B cell (primary cell): ENCODE measurements at places on chromosomes 5 and 9. TPM values are rescaled to one million over a fixed set of nuclear protein-coding genes. Genes with fewer than 3 reads are reported as not detected.

The IL3 gene
- polyA plus RNA-seq = not detected in 2 replicates

The GMCL2 gene
- polyA plus RNA-seq = not detected in 2 replicates

The TAS2R1 gene
- not detected in 2 replicates for polyA plus RNA-seq

The PCDHB8 gene
- polyA plus RNA-seq = not detected in 2 replicates

The CDX1 gene
- not detected in 2 replicates for polyA plus RNA-seq

The FOXD4L6 gene
- polyA plus RNA-seq = not detected in 2 replicates

The DHFR gene
- polyA plus RNA-seq = 7.3 and 8.5 TPM in 2 replicates

The OR1J2 gene
- polyA plus RNA-seq = not detected in 2 replicates

The TMEM171 gene
- not detected in 2 replicates for polyA plus RNA-seq

The RRAGA gene
- polyA plus RNA-seq = 20.6 and 29.5 TPM in 2 replicates

The PALM2AKAP2 gene
- polyA plus RNA-seq = not detected in 2 replicates

The CDK7 gene
- 12.3 and 17.0 TPM in 2 replicates for polyA plus RNA-seq

The ANKRD34B gene
- polyA plus RNA-seq = not detected in 2 replicates

The DPYSL3 gene
- not detected in 2 replicates for polyA plus RNA-seq

The SPEF2 gene
- 0.31 and 1.4 TPM in 2 replicates for polyA plus RNA-seq

The LHFPL2 gene
- polyA plus RNA-seq = 3.8 and 4.7 TPM in 2 replicates

The NIM1K gene
- polyA plus RNA-seq = 0.13 and 0.33 TPM in 2 replicates

The GHR gene
- polyA plus RNA-seq = not detected in 2 replicates

The KLF4 gene
- 157 and 244 TPM in 2 replicates for polyA plus RNA-seq

The GZMA gene
- 1.0 and 1.4 TPM in 2 replicates for polyA plus RNA-seq

The NDFIP1 gene
- 8.3 and 10.6 TPM in 2 replicates for polyA plus RNA-seq

The C9orf50 gene
- not detected in 2 replicates for polyA plus RNA-seq

The LRRC70 gene
- polyA plus RNA-seq = 3.3 and 4.7 TPM in 2 replicates

The MEGF10 gene
- not detected in 2 replicates for polyA plus RNA-seq

The ZNF300 gene
- 3.6 and 4.3 TPM in 2 replicates for polyA plus RNA-seq

The TAF11L10 gene
- polyA plus RNA-seq = not detected in 2 replicates

The NPDC1 gene
- 0.19 and 3.0 TPM in 2 replicates for polyA plus RNA-seq

The BAAT gene
- 0.07 TPM in 1 of 2 replicates, not detected in the other for polyA plus RNA-seq

The SHB gene
- polyA plus RNA-seq = 0.06 and 0.16 TPM in 2 replicates

The CCDC183 gene
- 4.0 and 4.9 TPM in 2 replicates for polyA plus RNA-seq

The KCNV2 gene
- not detected in 2 replicates for polyA plus RNA-seq

The FAM153A gene
- polyA plus RNA-seq = 1.5 and 5.2 TPM in 2 replicates

The DNAH5 gene
- polyA plus RNA-seq = not detected in 2 replicates

The ORM2 gene
- polyA plus RNA-seq = not detected in 2 replicates

The IFNA13 gene
- polyA plus RNA-seq = not detected in 2 replicates

The ANKH gene
- polyA plus RNA-seq = 6.3 and 13.7 TPM in 2 replicates

The GABRB2 gene
- polyA plus RNA-seq = 0.16 TPM in 1 of 2 replicates, not detected in the other

The RFK gene
- polyA plus RNA-seq = 3.4 and 4.7 TPM in 2 replicates

The RXFP3 gene
- not detected in 2 replicates for polyA plus RNA-seq
